DMS 273 treated with DMSO at 0.1 percent for 48 hours (cell line): ENCODE measurements at places on chromosomes 5 and 9.

GRCh38 chr9:518540-518939 is 303.9 kb downstream of the DOCK8 start:
- DNase-seq: no peak

GRCh38 chr9:114433720-114434255 is 46.0 kb upstream of the AKNA start:
- no peak for DNase-seq

DNA sequence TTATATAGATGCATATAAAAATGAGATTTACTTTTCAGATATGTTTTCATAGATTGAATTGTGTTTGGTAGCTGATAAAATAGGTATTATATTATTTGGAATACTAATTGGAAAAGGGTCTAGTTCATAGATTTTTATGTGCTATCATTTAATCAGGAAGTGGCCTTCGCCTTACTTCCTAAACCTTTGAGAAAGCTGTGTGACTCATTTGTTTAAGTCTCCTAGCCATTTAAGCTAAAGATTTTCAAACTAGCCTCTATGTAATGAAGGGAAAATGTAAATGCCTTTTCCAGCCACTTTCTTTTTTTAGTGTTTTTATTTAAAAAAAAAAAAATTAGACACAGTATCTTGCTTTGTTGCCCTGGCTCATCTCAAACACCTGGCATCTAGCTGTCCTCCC is 97.5 kb downstream of the DMXL1 start:
- no peak for DNase-seq

- peak; percentile 54 for DNase-seq
Measured at GRCh38 chr5:58891086-58891970, 308.5 kb downstream of the RAB3C start.

DNA sequence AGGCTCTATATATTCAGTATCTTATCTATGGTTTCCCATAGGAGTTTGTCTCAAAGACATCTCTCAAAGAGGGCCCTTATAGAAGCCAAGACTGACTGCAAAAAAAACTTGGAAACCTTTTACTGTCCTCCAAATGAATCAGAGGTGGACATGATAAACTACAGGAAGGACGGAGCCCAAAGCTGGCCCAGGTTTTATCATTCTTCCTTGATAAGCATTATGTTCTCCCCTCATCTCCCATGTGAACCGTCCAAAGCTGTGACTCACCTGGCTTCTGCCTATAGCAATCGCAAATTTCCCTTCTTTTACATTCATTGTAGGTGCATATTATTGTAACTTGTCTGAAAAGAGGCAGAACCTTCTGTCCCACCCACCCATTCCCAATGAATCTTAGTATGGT is 35.0 kb upstream of the NIM1K start:
- DNase-seq: no peak

- DNase-seq: no peak
Measured at GRCh38 chr9:16069671-16070454, 517.0 kb downstream of the CCDC171 start.

DNA sequence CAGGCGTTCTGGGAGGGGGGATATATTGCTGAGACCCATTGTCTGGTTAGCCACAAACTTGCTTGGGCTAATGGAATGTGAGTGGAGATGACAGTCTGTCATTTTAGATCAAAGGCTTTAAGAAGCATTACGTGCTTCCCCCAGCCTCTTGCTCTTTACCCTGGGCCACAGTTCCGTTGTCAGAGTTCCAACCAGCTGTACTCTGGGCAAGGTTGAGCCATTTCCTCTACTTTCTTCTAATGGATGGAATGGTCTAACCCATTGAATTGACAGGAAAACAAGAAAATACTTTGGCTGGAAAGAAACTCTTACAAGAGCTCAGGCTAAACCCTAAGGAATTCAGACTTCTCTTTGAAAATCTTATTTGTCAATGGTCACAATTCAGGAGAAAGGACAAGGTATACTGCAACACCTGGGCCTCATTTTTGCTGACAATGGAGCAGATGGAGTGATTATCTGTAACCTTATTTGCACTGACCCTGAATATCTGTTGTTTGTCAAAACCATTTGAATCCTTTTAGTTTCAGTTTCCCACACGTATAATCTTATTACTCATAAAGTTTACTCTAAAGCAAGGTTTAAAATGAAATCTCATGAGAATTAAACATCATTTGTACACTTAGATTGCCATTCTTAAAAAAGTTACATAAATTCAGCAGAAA is 231.4 kb downstream of the PDE4D start:
- DNase-seq: peak; percentile 66

GRCh38 chr5:3993856-3994473 is 398.3 kb downstream of the IRX1 start:
- no peak for DNase-seq

DNA sequence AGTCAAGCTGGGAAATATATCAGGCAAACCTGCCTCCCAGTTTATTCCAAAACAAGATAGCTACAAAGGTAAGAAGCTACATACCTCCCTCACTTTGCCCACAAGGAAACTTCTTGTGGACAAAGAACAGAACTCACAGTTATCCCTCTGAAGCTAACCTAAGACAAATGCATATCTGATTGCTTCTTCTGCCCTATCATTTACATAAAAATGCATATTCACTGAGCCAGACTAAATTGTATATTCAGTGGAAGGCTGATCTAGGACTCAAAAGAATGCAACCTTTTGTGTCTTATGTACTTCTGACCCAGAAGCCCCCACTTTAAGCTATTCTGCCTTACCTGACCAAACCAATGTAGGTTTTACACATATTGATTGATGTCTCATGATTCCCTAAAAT is 276.8 kb downstream of the HTR1A start:
- DNase-seq: no peak
